Activated naive CD8-positive, alpha-beta T cell treated with anti-CD3 and anti-CD28 coated beads for 36 hours (primary cell): ENCODE measurements at places on chromosomes 12 and 14.
A peak's percentile ranks its signal among the peaks of the same experiment; 100 is the strongest.

GRCh38 chr14:52891800-52892199, 59.0 kb downstream of the FERMT2 start:
- no peak for DNase-seq

DNA sequence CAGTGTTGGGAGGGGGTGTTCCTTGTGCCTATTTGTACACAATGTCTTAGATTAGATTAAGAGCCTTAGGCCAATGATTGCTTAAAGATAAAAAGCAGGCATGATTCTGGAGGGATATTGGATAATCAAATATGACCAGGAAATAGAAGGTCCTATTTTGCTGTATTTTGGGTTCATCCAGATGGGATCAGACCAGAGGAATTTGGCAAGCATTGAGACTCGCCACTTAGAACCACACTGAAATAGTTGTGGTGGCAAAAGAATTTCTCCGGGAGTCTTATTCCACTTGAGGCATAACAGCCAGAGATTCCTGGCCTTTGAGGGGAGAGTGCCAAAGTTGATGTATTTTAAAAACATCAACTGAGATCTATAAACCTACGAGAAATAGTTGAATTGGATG, 327.2 kb downstream of the RAD51B start:
- no peak for DNase-seq

DNA sequence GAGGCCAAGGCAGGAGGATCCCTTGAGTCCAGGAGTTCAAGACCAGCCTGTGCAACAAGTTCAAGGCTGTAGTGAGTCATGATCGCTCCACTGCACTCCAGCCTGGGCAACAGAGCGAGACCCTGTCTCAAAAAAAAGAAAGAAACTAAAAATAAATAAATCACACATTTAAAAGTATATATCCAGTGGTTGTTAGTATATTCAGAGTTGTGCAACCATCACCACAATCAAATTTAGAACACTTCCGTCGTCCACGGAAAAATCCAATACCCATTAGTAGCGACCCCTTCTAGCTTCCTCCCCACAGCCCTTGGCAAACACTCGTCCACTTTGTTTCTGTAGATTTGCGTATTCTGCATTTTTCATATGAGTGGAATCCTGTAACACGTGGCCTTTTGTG, 44.7 kb upstream of the EML1 start:
- no peak for DNase-seq

- no peak for DNase-seq
These were observed 15.5 kb downstream of the SUDS3 start for GRCh38 chr12:118391836-118392235.

GRCh38 chr14:83940253-83940652, 1589.7 kb upstream of the FLRT2 start:
- no peak for DNase-seq

DNA sequence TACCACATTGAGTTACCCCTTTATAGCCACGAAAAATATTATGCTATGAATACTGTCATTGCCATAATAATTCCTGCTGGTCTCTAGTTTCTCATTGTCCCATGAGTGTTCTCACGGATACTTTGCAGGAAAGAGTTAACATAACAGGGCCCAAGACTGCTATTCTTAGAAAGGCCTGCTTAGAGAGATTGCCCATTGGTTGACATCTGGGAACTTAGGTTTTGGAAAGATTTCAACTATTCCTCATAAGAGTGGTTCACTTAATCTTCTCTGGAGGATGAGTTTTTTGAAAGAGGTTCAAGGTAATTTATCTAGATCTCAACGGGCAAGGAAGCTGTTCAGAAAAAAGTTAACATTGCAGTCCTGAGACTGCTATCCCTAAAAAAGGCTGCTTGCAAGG, 18.4 kb upstream of the PRPF39 start:
- DNase-seq: no peak

DNA sequence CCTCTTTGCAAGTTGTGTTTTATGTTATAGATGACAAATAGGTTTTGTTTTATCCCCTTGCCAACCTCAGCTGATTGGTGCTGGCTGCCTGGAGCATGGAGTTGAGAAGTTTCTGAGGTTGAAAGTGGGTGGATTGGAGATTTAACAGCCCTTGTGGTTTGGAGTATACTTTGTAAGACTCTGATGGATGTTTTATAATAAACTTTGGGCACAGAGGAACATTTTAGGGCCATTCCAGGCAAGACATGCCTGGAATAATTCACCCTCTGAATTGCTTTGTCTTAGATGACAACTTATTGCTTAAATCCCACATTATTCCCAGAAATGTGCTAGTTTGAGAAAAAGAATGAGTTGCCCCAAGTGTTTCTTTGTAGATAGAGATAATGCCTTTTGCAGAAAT, 158.9 kb downstream of the SLC5A8 start:
- no peak for DNase-seq

GRCh38 chr12:91493308-91493707, 310.7 kb upstream of the DCN start:
- DNase-seq: no peak

GRCh38 chr14:103641161-103641560, 12.2 kb downstream of the KLC1 start:
- no peak for DNase-seq

GRCh38 chr12:11916771-11917170, 154.0 kb upstream of the BCL2L14 start:
- no peak for DNase-seq

DNA sequence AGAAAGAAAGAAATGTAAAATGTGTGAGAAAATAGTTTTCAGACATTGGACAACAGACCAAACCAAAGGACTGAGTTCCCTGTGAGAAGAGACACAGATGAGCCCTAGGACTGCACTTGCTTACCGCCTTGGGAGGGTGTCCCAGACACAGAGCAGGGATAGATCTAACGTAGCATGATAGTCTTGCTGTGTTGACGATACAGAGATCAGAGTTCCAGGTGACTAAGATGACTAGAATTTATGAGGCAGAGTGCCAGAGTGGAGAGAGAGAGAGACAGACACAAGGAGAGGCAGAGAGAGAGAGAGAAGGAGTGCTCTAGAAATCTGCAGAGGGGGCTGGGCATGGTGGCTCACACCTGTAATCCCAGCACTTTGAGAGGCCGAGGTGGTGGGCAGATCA, 148.2 kb upstream of the LMNTD1 start:
- no peak for DNase-seq

DNA sequence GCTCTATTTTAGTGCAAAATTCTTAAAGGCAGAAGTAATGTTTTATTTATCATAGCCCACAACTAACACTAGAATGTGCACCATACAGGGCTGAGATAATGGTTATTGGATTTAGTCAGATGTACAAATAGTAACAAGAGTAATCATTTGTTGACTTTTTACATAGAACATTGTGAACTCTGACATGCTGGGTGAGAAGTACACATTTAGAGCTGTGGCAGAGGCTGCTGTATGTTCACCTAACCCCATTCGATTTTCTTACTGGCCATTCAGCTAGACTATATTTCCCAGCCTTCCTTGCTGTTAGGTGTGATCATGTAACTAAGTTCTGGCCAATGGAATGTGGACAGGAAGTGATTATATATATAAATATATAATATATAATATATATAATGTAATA, 89.1 kb downstream of the DRAM1 start:
- DNase-seq: no peak

- no peak for DNase-seq
These were observed 24.0 kb downstream of the FKBP11 start for GRCh38 chr12:48901278-48901677.

GRCh38 chr14:85607651-85608081, 77.7 kb downstream of the FLRT2 start:
- DNase-seq: no peak

- DNase-seq: no peak
These were observed 49.4 kb upstream of the WSCD2 start for GRCh38 chr12:108079721-108080120.

DNA sequence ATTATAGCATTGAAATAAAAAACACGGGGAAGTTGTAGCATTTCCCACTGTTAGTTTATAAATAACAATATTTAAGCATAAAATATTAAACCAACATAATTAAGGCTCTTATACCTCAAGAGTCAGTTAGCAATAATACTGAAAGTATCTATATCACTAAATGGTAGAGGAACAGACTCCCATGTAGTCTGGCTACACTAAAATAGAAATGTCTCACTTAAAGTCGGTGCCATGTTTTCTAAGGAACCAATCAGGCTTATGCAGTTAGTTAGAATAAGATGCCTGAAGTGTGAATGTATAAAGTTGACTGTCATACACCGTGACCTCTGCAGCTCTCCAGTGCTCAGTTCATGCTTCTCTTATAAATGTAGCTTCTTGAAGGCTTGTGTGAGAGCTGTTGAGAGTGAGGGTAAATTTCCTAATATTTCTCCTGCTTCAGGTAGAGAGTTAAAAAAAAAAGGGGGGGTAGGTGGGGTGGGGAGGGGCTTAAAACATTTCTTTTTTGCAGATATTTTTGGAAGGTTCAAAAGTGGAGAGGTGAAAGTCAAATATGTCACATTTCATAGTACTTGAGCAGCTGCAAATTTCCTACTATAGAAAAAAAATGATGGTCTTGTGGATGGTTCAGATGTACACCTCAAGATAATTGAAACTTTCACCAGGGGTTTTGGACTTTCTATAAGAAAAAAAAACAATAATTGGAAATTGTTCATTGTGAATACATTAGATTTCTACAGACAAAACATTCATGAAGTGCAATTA, 64.5 kb downstream of the PTCSC3 start:
- no peak for DNase-seq

DNA sequence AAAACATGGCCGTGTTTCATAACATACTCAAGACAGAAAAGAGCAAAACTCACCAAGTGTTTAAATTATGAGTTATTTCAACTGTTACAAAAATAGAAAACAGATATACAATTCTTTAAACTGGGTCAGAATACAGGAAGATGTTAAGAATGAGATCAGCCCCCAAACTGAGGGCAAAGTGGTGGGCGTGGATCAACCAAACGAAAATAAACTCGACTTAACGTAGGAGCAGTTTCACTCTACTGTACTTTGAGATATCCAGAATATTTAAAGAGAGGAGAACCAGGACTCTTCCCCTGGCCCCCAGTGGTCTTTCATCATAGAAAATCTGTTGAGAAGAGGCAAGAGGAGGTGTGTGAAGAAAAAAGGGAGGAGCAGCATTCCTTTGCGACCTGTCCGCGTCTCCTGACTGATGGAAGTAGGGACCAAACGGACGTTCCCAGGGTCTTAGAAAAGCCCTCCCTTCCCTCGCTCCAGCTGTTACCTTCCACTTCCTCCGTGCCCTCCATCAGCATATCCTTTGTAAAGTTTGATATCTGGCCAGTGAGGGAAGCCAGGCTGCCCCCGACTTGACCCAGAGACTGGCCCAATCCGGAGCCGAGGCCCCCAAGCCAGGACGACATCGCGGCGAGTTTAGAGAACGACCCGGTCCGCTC, 668 bp downstream of the TRIP11 start:
- peak; percentile 9 for DNase-seq

- no peak for DNase-seq
These were observed 65.0 kb downstream of the NCOR2 start for GRCh38 chr12:124502379-124502778.

DNA sequence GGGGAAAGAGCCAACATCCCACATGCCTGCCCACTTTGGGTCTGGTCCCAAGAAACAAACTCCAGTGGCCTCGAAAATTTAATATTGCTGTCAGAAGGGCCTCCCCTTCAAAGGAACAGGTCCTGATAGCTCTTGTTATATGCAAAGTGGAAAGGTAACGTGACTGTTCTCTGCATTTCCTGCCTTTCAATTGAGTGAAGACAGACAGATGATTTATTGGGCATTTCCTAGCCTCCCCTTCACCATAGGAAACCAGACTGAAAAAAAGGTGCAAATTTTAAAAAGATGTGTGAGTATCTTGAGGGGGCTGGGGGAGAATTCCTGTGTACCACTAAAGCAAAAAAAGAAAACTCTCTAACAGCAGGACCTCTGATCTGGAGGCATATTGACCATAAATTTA, 235.2 kb downstream of the ZFP36L1 start:
- no peak for DNase-seq

DNA sequence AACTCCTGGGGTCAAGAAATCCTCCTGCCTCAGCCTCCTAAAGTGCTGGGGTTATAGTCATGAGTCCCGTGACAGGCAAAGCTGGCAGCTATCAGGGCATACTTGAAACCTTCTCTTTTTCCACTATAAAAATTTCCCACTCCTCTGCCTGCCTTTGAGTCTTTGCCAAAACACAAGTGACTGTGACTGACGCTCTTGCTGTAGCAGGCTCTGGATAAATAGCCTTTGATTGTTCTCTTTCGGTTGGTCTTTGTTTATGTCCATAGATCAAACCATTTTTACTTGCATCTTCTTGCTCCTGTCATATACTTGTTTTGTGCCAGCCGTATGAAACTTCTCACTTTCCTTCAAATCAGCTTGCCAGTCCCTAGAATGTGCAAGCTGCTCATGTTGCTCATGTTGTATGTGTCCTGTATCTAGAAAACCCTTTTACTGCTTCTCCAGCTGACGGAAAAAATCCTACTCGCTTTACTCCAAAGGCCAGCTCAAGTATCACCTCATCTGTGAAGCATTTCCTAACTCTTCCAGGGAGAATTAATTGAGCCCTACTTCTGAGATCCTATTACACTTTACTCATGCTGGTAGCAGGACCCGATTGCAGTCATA, 73.1 kb downstream of the RESF1 start:
- no peak for DNase-seq

DNA sequence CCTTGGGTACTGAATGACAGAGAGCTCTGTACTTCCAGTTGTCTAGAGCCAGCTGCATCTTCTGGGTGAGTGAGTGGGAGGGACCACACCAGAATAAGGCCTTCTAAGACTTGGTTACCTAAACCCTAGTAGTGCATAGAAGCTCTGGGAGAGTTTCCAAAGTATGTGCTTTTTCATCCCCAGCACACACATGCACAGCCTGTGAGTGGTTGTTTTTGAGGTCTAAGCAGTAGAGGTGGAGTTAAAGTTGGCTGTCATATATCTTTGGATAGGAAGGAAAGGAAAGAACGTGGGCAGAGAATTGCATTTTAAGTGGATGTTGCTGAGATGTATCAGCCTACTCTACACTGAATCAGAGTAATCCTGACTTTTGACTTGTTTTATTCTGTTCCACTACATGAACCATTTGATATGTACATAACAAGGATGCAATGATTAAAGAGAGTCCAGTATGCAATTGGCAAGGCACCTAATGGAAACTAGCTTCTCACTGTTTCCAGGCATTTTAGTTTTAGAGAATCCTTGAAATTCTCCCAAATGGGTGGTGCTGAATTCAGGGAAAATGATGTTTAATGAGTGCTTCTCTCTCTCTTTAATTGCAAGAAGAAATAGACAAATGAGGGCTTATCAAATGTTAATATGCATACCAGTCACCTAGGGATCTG, 51.8 kb upstream of the PRICKLE1 start:
- DNase-seq: no peak

DNA sequence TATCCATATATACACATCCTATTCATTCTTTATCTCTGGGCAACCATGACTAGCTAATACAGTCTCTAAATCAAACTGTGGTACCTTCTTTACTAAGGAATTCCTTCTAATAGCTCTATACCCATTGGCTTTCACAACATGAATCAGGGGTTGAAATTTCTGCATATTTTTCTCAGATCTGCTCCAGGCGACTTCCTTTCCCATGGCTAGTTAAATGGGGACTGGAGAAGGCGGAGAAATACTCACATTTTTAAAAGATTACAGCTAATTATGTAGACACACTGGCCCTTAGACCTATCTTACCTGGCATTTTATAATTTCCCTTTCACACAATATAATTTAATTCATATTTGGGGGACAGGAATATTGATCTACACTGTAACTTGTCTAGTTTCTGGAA, 1.1 kb upstream of the CDKN3 start:
- DNase-seq: no peak
